Stimulated activated CD4-positive, alpha-beta T cell treated with anti-CD3 and anti-CD28 coated beads, Interleukin-1b, Interleukin-23, amount 100 ng/mL, for 24 hours (primary cell): ENCODE measurements at places on chromosomes 13 and 19.

DNA sequence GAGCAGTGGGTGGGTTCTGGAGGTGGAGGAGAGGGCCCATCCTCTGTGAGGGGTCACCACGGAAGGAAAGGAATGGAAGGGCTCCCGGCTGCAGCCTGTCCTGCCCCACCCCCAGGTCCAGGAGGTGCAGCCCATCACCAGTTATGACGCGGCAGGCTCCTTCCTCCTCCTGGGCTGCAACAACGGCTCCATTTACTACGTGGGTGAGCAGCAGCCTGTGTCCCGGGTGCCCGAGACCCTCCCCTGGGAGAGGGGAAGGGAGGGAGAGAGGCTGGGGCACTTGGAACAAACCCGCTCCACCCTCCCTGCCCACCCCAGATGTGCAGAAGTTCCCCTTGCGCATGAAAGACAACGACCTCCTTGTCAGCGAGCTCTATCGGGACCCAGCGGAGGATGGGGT lies 6.6 kb downstream of the SHKBP1 start:
- DNase-seq, result no peak

DNA sequence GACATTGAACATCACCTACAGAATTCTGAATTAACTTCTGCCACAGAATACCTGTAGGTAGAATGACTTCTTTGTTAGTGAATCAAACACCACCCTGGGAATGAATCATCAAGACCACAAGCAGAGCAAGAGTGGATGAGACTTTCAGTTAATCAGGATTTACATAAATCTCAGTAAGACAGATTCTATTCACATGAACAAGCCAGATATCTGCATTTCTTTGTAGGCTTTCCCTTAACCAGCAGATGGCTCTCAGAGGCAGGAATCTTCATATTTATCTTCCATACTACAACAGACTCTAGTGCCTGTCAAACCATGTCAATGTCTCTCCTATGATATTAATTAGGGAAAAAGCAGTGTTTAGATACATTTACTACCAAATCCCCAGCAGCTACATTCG lies 412.1 kb downstream of the KLF12 start:
- DNase-seq, result no peak

DNA sequence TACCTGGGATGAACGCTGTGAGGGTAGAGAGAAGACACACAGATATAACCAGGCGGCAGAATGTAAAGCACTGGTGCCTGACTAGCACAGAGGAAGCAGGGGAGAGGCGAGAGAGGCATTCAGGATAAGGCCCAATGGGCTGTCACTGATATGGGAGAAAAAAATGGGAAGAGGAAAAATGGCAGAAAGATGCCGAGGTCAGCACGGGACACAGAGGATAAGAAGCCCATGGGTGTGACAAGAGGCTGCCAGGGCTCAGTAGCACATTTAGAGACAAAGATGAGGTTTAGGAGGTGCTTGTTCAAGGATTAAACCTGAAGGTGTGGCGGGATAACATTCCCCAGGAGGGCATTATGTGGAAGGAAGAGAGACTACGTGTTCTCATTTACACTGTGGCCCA lies 5.6 kb downstream of the SMG9 start:
- DNase-seq, result no peak

- DNase-seq, result no peak
Observed at GRCh38 chr13:101747039-101747438, 294.6 kb downstream of the ITGBL1 start.

- DNase-seq, result no peak
Observed at GRCh38 chr13:96900986-96901385, 93.3 kb downstream of the OXGR1 start.

GRCh38 chr19:42323473-42323851 lies 2.0 kb upstream of the MEGF8 start:
- no peak for DNase-seq

- no peak for DNase-seq
Observed at GRCh38 chr19:44202470-44202869, 9.9 kb upstream of the ZNF227 start.

DNA sequence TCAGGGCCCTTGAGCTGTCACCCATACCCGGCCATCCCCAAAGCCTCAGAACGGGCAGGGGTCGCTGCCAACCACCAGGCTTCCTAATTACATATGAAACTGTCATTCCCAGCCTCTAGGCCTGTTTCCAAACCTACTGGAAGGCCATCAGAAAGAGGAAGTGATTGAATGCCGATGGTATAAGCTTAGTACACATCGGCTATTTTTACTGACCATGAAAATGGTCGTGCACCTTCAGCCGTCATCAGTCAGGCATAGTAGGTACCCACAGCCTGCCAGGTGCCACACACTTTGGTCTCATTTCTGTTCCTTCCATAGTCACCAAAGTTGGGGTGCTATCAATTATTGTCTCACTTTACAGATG lies 10.2 kb downstream of the KRI1 start:
- DNase-seq, result no peak

DNA sequence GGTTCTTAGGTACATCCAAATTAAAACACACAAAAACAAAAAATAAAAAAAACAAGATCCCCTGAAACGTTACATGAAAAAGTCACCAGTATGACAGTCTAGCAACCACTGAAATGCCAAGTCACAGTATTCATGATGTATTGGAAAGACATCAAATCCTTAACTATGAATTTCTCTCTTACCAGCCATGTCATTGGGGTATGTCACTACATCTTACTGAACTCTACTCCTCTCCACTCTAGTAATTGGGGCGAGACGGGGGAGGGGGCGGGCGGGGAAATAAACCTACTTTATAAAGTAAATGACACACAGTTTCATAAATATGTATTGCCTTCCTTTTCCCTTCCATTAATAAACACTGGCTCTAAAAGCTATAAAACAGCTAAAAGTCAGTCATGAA lies 65.5 kb downstream of the USP12 start:
- no peak for DNase-seq

GRCh38 chr19:30788105-30788765 lies 416.1 kb downstream of the ZNF536 start:
- no peak for DNase-seq

DNA sequence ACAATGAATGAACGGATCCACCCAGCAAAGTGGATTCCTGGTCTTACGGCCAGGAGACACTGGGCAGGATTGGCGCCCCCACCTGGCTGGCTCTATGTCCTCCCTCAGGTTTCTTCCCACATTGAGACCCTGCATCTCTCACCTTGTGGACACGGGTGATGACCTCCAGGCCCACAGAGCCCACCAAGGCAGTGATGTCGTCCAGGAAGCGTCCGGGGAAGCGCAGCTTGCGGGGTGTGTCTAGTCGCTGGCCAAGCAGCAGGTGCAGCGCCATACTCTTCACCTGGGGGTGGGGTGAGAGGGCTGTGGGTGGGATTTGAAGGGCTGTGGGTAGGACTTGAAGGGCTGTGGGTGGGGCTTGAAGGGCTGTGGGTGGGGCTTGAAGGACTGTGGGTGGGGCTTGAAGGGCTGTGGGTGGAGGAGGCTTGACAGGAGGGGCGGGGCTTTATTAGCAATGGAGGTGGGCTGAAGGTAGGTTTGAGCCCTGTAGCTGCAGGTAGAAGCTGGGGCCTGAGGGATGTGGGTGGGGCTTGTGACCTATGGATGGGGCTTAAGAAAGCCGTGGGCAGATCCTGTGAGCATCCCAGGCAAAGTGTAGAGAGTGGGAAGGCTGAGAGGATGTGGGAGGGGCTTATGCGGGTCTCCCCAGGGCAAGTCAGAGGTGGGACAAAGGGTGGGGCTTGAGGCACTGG lies 12.1 kb upstream of the ANGPTL8 start:
- DNase-seq, result no peak

GRCh38 chr19:11964496-11964857 lies 363 bp upstream of the ZNF763 start:
- no peak for DNase-seq

- no peak for DNase-seq
Observed at GRCh38 chr13:95870421-95870820, 182.8 kb downstream of the UGGT2 start.

GRCh38 chr19:1279782-1280341 lies 4.5 kb downstream of the FAM174C start:
- no peak for DNase-seq

- DNase-seq, result no peak
Observed at GRCh38 chr13:43544011-43544410, 242.8 kb downstream of the ENOX1 start.

GRCh38 chr13:40370661-40371060 lies 295.8 kb downstream of the FOXO1 start:
- no peak for DNase-seq

DNA sequence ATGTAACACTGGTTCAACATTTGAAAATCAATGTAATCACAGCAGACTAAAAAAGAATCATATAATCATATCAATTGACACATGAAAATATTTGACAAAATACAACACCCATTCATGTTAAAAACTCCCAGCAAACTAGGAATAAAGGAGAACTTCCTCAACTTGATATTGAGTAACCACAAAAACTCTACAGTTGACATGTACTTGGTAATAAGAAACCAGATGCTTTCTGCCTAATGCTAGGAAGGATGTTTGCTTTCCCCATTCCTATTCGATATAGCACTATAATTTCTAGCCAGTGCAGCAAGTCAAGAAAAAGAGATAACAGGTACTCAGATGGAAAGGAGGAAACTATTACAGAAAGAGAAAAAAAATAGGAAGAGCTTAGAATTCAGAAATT lies 26.9 kb downstream of the UFM1 start:
- DNase-seq, result no peak

GRCh38 chr13:113930671-113931637 lies 42.9 kb downstream of the C13orf46 start:
- DNase-seq, result no peak

- no peak for DNase-seq
Observed at GRCh38 chr13:112184851-112185371, 118.0 kb downstream of the SOX1 start.

DNA sequence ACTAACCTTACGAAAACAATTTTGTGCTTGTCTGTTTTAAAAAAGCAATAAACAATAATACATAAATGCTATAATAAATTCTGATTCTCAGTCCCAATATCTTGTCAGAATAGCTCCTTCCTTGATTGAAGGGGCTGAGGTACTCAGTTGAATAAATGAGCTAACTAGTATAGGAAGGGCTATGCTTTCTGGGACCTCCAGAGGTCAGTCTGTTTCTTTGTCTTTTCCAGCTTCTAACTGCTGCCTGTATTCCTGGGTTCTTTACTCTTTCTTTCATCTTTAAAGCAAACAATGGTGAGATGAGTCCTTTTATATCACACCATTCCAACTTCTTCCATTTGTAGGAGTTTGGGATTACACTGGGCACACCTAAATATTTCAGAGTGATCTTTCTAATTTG lies 1297.0 kb upstream of the ATXN8OS start:
- DNase-seq, result no peak

GRCh38 chr19:16403151-16403977 lies 68.4 kb downstream of the EPS15L1 start:
- no peak for DNase-seq

DNA sequence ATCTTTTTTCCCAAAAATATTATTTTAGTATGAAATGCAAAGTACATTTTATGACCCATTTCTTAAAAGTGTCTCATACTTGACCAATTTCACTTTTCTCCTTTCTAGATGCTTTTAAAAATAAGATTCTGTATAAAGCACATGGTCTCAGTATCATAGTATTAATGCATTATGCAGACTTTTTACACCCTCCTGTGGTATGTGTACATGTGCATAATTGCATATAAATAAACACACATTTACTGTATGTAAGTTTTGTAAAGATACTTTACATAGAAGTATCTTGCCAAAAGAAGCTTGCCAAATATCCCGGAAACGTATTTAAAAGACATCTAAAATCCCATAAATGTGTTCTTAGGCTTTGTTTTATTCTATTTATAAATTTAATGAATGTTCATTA lies 85.1 kb upstream of the MAB21L1 start:
- no peak for DNase-seq

GRCh38 chr19:41697198-41697855 lies 9.3 kb upstream of the CEACAM7 start:
- DNase-seq, result no peak

DNA sequence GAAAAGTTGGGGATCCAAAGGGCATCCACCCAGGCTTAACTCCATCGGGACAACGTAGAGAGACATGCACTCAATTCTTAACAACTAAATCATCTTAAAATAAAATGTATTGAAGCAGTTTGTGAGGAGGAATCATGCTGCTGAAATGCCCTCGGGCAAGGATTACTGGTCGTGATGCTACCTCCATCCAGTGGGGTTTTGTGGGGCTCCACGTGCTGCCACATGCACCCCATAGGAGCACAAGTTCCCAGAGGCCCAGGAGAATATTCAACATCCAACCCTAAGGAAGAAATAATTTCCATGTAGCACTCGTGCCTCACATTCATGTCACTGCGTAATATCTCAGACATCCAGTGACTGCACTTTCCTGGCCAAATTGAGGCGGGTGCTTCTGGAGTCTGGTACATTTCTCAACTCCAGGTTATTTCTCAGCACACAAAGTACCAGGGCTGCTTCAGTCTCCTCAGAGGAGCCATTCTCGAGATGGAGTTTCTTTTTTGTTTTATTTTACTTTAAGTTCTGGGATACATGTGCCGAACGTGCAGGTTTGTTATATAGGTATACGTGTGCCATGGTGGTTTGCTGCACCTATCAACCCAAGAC lies 429.8 kb downstream of the FOXO1 start:
- no peak for DNase-seq
